ENCODE measurements at places on chromosomes 3 and 15.

- DNase-seq: peak; percentile 9
These were observed 675.1 kb downstream of the SQOR start for GRCh38 chr15:46309914-46310313.

DNA sequence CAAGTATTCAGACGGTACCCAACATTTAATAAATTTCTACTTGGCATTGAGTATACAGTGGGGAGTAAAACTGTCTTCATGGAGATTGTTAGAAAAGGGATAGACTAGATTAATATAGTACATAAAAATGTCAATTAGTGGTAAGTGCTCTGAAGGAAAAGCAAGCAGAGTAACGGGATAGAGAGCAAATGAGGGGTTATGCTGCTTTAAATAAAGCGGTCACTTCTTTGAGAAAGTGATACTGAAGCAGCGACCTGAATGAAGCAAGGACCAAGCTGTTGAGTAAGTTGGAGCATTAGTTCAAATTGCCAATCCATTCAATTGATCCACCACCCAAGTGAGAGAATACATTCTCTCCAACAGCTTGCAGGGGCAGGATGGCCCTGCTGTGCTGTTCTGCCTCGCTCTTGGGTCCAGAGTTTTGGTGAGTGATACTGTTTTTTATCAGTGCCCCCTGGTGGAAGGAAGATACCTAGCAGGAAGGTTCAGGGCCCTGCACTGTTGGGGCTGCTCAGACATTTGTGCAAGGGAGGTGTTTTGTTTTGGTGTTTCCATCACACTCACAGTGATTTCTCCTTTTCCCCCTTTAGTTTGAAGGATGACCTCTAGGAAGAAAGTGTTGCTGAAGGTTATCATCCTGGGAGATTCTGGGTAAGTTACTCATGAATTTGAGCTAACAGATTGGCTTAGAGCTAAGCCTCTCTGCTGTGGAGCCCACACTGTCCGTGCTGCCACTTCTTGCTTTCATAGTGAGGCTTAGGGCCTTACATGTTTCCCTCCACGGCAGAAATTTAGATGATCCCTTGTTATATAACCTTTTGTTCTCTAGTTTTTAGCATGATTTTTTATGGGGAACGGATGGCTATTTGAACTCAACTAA lies 69.0 kb downstream of the RAB7A start:
- DNase-seq: peak; percentile 49

DNA sequence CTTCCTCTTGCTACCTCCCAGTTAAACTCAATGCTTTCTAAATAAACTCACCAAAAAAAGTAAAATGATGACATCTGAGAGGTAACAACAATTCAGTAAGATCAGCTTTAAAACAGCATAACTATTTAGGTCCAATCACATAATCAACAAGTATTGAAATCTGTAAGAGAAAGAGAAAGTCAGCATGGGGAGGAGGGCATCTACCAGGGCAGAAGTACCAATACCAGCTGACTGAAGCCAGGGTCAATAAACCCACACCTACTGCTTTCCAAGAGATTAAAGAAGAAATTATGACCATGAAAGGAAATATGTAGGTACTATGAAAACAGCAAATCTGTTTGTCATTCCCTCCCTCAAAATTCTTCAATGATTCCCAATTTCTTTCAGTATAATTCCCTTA lies 42.2 kb upstream of the IGF2BP2 start:
- DNase-seq: no peak

GRCh38 chr3:22474706-22475445 lies 723.9 kb upstream of the ZNF385D start:
- DNase-seq: no peak

- DNase-seq: no peak
These were observed 25.4 kb upstream of the MRPS22 start for GRCh38 chr3:139318431-139318816.

DNA sequence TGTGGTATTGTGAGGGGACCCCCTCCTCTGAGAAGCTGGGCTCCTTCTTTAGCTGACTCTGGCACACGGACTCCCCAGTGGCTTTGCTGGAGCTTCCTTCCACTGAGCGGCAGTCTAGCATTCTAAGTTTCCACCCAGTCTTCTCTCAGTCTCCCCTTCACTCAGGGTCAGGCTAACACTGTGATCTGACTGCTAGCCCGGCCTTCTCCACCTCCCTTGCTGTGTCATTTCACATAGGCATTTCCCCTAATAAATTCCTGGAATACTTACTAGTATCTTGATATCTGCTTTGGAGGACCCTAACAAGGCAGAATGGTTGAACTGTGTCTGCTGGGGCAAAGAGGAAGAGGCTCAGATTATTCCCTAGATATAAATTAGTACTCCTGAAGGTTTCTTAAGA lies 106.2 kb upstream of the THBS1 start:
- no peak for DNase-seq

All from NT2/D1 (cell line).